Astrocyte (in vitro differentiated cells and primary cell): ENCODE measurements at places on chromosomes 2 and 18. TPM values are rescaled to one million over a fixed set of nuclear protein-coding genes. Genes with fewer than 3 reads are reported as not detected.

DNA sequence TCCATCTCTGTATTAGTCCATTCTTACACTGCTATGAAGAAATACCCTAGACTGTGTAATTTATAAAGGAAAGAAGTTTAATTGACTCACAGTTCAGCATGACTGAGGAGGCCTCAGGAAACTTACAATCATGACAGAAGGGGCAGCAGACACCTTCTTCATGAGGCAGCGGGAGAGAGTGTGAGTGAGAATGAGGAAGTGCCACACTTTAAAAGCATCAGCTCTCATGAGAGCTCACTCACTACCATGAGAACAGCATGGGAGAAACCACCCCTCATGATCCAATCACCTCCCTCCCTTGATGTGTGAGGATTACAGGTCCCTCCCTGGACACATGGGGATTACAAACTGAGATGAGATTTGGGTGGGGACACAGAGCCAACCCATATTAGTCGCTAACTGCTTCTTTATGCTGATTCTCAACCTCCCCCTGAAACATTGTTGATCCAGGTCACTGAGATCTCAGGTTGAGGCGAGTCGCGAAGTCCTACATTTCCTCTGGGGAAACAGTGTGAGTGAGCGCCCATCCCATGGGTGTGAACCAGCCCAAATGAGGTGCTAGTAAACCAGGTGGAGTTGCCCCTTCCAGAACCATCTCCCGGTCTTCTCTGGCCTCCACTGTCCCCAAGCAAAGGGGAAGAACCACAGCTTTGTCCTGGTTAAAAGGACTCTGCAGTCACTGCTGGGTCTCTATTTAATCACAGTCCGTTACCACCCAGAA lies 123.8 kb downstream of the CAPN13 start:
- DNase-seq, result no peak

GRCh38 chr2:119774026-119774425 lies 14.3 kb downstream of the PTPN4 start:
- DNase-seq, result no peak

DNA sequence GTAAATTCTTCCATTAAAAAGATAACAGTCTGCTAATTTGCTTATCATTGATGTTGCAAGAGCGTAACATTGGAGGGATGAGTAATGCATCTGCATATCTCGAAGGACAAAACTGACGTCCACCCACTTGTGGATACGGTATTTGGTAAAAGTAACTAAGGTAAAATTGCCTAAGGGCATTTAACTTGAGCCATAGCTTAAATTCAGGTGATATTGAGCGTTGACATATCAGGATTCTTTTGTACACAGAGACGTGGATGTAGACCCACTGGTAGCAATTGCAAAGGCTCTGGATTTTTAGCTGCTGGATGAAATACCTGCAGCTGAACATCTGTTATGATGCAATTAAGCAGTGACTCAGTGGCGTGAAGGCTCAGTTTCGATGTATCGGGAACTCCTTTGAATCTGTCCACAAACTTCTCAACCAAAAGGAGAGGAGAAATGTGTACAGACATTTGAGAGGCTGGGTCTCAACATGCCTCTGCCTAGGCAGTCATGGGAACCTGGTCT lies 119.3 kb downstream of the SPTBN1 start:
- DNase-seq, result peak; percentile 81

DNA sequence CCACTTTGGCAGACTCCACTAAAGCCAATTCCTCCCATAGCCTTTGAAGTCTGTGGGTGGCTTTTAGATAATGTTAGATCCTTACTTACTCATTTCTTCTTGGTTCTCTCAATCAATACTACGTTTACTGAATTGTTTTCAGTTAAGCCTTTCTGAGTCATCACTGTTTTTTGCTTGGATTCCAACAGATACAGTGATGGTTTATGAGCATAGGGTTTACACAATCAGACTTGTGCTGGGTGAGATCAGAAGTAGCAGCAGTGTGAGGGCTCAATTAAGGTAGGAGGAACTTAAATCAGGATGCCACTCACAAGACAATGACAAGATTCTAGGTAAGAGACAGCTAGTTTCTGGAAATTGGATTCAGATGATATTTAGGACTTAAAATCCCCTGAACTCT lies 297.7 kb upstream of the DOK6 start:
- DNase-seq, result peak; percentile 3

DNA sequence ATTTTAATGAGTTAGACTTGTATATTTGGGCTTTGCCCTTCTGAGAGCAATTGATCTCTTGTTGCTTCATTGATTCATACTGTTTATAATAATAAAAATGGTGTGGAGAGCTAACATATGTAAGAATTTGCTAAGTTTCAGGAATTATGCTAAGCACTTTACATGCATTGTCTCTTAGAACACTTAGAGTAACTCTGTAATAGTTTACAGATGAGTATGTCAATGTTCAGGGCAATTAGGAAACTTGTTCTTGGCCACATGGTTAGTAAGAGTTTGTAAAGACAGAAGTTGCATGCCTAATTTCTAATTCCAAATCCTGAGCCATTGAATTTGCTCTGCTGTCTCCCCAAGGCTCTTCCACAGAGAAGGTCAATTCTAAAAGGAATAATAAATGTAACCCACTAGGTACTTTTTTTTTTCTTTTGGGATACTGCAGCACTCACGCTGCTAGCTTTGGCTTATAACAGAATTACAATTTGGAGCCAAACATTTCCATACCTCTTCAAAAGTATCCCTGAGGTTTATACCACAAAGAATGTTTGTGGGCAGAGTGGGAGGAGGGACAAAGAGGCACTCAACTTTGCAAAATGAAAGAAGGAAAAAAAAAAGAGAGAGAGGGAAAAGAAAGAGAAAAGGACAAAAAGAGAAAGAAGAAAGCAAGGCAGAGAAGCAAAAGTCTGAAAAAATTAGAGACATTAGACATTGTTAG lies 232.4 kb downstream of the CALCRL start:
- peak; percentile 83 for DNase-seq

CYP27C1 gene
- 4.4 and 5.7 TPM in 2 replicates for total RNA-seq

GRCh38 chr2:169039702-169040101 lies 8.6 kb upstream of the ABCB11 start:
- no peak for DNase-seq

ATP6V1B1 gene
- not detected in 2 replicates for total RNA-seq

PDE1A gene
- 0.32 TPM in 1 of 2 replicates, not detected in the other for total RNA-seq

POLR1A gene
- total RNA-seq, result 42.9 and 45.2 TPM in 2 replicates

DNA sequence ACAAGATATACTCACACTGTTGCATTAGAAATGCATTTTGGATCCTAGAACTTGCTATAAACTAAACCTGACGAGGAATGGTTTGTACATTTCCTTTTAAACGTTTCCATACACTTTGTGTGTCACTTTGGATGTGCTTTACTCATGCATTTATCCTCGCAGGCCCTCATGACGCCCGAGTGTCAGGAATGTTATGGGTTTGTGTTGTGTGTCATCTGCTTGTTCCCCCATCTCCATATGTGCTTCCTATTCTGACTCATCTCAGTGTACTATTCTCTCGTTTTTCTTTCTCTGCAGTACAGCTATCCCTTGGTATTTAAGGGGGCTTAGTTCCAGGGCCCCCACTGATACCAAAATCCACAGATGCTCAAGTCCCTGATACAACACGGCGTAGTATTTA lies 121.5 kb upstream of the RASGRP3 start:
- DNase-seq, result peak; percentile 78

GRCh38 chr18:23154823-23155500 lies 19.7 kb downstream of the CABLES1 start:
- no peak for DNase-seq

KIF1A gene
- total RNA-seq, result 20.3 and 51.2 TPM in 2 replicates

- no peak for DNase-seq
Observed at GRCh38 chr2:53334610-53335009, 433.0 kb upstream of the CHAC2 start.

DNA sequence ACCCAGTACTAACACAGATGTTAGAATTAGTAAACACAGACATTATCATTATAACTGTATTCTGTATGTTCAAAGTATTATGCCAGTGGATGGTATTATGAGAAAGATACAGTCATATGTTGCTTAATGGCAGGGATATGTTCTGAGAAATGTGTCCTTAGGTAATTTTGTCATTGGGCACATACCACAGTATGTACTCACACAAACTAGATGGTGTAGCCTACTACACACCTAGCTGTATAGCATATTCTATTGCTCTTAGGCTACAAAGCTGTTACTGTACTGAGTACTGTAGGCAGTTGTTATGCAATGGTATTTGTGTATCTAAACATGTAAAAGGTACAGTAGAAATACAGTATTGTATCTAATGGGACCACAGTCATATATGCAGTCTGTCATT lies 53.8 kb downstream of the GTF3C3 start:
- DNase-seq, result no peak

GRCh38 chr2:198100346-198100745 lies 296.0 kb downstream of the PLCL1 start:
- DNase-seq, result peak; percentile 26

DNA sequence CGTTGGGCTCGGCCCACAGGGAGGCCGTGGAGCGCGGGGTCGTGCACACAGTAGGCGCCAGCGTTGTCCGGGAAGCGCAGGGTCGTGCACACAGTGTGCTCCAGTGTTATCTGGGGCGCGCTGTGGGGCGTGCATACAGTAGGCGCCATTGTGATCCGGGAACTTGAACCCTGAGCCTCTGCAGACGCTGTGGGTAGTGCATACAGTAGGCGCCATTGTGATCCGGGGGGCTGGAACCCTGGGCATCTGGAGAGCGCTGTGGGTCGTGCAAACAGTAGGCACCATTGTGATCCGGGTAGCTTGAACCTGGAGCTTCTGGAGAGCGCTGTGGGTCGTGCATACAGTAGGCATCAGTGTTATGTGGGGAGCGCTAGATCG lies 793 bp downstream of the ZNF236 start:
- no peak for DNase-seq

DNAH6 gene
- 0.20 and 0.24 TPM in 2 replicates for total RNA-seq

GRCh38 chr2:67835266-67835665 lies 227.5 kb downstream of the C1D start:
- no peak for DNase-seq

VWA3B gene
- total RNA-seq, result not detected in 2 replicates

DNA sequence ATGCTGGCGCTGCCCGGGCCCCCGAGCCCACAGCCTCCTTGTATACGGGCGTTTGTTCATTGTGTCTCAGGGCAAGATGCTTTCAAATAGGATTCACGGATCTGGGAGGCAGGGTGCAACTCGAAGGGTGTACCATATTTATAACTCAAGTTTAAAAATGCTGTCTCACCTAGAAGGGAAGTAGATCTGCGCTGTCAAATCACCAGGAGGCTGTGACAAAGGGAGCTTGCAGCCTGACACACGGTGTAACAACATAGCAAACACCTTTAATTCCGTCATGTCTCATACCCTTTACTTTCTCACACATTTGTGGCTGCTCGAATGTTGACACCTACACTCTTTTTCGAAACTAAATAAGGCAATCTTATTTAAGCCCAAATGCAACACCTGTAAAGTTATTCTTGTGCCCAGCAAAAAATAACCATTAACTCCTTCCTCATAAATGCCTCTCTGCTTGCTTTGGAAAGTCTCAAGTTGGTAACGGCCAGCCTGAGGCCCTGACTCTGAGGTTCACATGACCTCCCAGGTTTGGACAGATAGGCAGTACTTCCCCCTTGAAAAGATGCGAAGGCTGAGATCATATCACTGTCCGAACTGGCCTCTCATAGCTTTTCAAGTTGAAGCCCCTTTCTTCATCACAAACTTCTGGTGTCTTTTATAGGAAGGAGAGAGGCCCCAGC lies 11.6 kb downstream of the ZEB2 start:
- no peak for DNase-seq

- DNase-seq, result no peak
Observed at GRCh38 chr18:32707147-32707546, 65.7 kb downstream of the KLHL14 start.

- no peak for DNase-seq
Observed at GRCh38 chr18:56269958-56270357, 368.4 kb downstream of the TXNL1 start.

SPEG gene
- total RNA-seq, result 71.2 and 76.1 TPM in 2 replicates

LONRF2 gene
- 0.45 and 0.62 TPM in 2 replicates for total RNA-seq

- peak; percentile 25 for DNase-seq
Observed at GRCh38 chr18:74994502-74995418, 214.2 kb downstream of the PTGR3 start.

GRCh38 chr2:205629091-205629776 lies 53.1 kb upstream of the NRP2 start:
- no peak for DNase-seq

DNA sequence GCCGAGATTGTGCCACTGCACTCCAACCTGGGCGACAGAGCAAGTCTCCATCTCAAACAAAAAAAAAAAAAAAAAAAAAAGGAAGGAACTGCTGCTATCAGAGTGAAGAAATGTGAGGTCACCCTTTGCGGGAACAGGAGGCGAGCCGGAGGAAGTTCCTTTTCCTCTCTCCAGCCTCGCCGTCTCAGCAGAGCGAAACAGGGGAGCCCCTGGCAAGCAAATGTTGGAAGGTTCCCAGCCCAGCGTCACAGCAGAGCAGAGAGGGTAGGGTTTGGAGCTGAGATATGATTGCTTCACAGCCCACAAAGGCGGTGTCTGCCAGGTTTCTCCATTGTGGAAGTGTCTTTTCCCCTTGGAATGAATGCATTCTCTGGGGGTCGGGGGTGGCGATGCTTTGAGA lies 28.5 kb downstream of the SLC20A1 start:
- DNase-seq, result no peak

DNA sequence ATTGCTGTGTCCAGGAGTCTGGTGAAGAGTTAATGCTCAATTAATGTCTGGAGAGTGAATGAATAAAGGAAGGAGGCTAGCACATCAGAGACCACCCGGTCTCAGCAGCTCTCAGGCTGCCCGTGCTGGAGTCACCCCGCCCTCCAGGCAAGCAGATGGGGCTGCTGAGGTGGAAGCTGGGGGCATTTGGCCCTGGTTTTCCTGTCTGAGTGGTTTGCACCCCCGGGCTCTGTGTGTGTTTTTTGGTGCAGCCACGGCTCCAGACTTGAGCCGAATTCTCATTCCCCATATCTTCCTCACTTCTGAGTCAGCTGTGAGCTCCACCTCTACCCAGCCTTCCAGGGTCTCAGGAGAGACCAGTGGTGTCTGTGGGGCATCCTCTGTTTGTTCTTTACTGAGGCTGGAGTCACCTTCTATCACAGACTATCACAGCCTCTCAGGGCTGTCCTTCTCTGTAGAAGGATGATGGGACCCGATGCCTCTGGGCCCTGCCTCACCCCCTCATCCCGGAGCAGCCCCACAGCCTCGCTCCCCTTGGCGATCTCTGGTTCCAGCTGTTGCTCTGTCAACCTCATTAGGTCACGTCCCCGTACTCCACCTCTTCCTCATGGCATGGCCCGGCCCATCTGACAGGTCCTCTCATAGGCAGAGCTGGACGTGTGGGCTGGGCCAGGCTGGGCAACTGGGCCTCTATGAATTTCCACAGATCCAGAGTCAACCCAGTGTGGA lies 60.8 kb downstream of the HS1BP3 start:
- peak; percentile 43 for DNase-seq

- no peak for DNase-seq
Observed at GRCh38 chr2:104885119-104885782, 31.3 kb downstream of the POU3F3 start.

- peak; percentile 64 for DNase-seq
Observed at GRCh38 chr2:218691234-218691633, 19.3 kb downstream of the STK36 start.
